ENCODE measurements at places on chromosomes 1 and 21.
A peak's percentile ranks its signal among the peaks of the same experiment; 100 is the strongest.

DNA sequence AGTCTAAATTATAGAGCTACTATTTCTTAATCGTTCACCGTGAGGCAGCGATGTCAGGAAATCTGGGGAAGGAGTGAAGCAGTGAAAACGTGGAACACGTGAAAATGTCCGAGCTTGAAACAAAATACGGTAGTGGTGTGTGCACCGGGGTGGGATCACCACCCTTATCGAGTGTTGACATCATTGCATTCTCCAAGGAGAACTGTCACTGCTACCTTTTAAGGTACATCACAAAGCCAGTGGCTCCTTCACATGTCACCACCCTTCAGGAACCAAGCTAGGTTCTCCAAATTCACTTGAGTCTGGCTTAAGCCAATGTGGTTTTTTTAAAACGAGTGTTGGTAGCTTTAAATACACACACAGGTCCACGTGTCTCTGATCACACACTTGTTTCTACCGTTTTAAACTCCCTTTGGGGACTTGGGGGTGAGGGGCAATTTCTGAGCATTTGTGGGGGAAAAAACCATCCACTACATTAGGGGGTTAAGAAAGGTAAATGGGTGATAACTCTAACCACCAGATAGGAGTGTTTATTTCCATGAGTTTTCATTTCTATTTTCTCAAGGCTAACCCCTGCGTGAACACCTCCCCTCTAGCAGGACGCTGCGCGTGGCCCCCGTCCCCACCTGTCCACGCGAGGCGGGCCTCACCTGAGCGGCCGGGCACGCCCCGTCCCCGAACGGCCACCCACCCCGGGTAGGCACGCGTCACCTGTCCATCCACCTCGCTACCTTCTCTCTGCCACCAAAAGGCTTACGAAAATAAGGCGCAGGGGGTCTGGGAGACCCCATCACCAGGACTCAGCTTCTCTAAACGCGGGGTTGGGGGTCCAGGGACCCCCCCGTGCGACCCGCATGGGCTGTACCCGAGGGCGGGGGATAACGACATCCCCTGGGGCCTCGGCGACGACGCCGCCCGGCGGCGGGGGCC, 978 bp downstream of the PRDM15 start:
- peak; percentile 42 for DNase-seq

DNA sequence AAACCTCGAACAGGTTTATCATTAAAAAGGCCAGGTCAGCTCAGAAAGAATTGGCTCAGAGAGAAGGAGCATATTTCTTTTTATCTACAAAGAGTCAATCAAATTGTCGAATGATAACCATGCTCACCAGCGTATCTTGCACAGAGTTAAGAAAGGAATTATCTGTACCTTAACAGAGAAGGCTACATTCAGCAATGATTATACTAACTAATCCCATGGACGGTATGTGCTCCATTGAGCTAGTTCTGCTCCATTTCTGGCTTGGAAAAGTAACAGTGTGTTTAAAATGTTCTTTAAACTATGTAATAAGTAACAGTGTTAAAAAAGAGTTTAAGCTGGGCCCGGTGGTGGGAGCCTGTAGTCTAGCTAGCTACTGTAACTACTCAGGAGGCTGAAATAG, 4.2 kb downstream of the UBR4 start:
- DNase-seq: no peak

DNA sequence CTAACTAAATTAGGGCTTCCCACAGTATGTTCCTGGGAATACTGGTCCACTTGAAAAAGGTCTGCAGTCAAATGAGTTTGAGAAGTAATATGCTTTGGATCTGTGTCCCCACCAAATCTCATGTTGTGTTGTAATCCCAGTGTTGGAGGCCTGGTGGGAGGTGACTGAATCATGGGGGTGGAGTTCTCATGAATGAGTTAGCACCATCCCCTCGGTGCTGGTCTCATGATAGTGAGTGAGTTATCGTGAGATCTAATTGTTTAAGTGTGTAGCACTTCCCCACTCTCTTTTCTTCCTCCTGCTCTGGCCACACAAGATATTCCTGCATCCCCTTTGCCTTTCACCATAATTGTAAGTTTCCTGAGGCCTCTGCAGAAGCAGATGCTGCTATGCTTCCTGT, 16.9 kb upstream of the DMRTB1 start:
- DNase-seq: no peak

GRCh38 chr21:33840771-33841170, 74.8 kb downstream of the ATP5PO start:
- DNase-seq: no peak

DNA sequence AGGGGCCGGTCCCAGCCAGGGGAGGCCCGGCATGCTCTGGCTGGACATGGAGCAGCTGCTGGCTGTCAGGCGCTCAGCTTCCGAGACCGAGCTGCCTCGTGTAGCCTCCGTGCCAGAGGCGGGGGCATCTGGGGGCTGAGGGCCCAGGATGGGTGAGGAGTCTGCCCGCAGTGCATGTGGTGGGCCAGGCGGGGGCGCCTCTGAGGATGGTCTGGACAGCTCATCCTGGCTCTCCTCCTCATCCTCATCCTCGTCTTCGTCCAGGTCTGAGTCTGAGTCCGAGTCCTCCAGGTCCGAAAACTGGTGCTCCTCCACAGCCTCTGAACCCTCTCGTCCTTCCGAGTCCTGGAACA, 28.9 kb upstream of the EDN2 start:
- peak; percentile 82 for DNase-seq

GRCh38 chr1:77553568-77554291, 128.7 kb downstream of the ZZZ3 start:
- DNase-seq: no peak

DNA sequence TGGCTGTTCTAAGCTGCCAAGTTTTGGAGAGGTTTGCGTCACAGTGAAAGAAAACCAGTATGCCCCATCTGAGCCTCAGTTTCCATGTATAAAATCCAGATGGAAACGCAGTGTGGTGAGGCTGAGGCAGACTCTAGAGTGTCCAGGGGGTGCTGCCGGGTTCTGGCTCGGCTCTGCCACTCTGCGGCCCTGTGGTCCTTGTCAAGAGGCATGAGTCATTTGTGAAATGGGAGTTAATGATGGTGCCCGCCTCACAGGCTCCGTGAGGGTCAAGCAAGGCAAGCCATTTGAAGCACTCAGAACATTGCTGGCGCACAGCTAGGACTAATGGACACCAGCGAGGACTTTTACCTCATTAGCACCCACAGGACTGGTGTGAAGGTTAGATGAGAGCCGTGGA, 214.3 kb downstream of the PTPRU start:
- DNase-seq: no peak

GRCh38 chr1:53393325-53393792, 65.5 kb upstream of the LRP8 start:
- DNase-seq: peak; percentile 86

DNA sequence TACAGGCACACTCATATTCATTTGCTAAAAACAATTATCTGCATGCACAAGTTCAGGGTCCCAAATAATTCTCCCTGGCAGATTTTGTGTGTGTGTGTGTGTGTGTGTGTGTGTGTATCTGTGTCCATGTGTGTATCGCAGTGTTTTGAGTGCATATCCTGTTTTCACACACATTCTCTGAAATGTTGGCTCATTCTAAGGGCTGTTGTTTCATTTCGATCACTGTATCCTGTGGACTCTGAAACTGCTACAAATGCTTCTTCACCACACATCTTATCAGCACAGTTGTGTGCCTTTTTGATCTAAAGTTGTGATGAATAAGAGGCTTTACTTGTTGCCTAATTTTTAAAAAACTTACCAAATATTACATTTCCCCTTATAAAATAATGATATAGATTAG, 34.6 kb downstream of the NR5A2 start:
- no peak for DNase-seq

GRCh38 chr1:110087812-110088738, 17.6 kb upstream of the ALX3 start:
- peak; percentile 52 for DNase-seq

- no peak for DNase-seq
These were observed 3.2 kb upstream of the NUAK2 start for GRCh38 chr1:205324781-205325180.

- DNase-seq: no peak
These were observed 21.7 kb upstream of the SH3D21 start for GRCh38 chr1:36284517-36284916.

GRCh38 chr1:7680207-7680954, 90.7 kb upstream of the VAMP3 start:
- peak; percentile 90 for DNase-seq

GRCh38 chr1:218983848-218984247, 189.8 kb upstream of the LYPLAL1 start:
- DNase-seq: no peak

DNA sequence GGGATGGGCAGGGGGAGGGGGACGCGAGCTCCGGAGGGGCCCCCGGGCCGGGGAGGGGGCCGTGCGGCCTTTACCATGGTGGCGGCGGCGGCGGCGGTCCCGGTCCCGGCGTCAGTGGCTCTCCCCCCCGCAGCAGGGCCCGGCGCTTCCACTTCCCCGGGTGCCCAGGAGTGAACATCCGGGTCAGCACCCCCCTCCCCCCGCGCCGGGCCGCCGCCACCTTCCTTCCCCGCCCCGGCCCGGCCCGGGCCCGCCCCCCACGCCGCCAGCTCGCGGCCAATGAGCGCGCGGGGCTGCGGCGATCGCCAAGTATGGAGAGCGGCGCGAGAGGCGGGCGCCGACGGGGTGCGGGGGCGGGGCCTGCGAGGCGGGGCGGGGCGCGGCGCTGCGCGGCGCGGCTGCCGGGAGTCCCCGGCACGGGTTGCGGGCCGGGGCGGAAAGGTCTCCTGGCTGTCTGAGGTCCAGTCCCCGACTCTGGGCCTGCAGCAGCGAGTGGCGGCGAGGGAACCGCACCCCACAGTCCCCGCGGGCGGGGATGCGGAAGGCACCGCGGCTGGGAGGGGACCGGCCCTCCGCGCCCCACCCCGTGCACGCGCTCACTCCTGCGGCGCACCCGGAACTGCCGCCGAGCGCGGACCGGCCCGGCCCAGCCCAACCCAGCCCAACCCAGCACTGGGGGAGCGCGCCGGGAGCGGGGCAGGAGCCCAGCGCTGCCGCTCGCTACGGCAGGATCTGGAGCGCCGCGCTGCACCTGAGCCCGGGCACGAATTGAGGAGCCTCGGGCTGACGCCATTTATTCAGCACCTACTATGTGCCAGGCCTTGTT, at the start of gene CAPZB:
Gene CAPZB (minus strand): TSS at position 178 of the 826 bp plus-strand sequence. CDS start 101 bp downstream, at position 77.
- peak; percentile 94 for DNase-seq

DNA sequence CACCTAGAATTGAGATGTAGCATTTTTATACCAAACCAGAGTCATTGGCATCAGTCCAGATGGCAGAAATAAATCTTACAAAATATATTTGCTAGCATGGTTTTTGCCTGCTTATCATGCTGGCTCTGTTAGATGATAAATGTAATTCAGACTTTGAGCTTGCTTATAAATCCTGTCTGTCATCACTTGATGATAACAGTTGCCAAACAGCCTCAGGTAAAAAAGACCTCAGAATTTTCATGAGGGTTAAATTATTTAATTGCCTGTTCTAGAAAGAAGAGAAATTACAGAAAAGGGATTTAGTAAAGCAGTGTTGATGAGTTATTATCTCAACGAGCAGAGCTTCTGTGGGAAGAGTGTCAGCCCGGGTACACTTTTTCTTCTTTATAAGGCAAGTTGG, 83.3 kb downstream of the FNBP1L start:
- DNase-seq: no peak

DNA sequence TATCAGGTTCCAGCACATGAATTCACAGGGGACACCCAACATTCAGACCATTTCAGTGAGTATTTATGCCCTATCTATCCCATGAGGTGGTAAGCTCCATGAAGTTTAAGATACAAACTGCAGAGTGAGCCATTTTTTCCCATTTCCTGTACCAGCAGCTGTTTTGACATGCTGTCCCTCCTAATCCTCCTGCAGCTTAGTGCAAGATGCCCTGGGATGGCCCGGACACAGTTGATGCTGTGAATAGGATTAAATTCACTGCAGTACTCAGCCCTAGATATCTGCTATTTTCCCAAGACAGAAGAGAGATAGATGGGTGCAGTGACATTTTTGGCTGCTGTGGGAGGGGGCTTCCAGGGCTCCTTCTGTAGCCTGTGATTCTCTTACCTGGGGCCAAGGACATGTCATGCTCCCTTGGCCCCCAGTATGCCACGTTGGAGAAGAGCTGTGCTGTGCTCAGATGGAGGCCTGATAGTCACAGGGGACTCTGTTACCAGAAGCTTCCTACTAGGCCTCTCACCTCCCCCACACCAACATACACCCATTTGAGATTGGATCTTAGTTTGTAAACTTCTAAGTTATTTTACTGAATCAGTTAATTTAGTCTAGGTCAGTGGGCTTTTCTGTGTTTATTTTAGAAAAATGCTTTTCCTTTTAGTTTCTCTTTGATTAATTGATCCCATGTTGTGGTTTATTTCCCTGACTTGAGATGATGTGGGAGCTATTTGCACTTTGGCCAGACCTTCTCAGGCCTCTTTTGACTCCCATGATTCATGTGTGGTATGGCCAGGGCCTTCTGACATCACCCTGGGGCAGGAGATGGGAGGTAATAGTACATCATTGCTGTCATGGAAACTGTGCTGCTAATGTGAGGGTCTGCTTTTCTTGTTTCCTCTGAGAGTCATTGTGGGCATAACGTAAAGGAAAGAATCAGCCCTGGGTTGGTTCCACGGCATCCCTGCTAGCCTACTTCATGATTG, 92.6 kb downstream of the ST3GAL3 start:
- DNase-seq: no peak

Data from lung (tissue), 17 donors.